ENCODE measurements at places on chromosomes 13 and 19.

GRCh38 chr19:51402117-51402516 lies 11.7 kb upstream of the C19orf84 start:
- DNase-seq: no peak

- DNase-seq: no peak
Measured at GRCh38 chr13:42580644-42581043, 6.7 kb downstream of the TNFSF11 start.

- no peak for DNase-seq
Measured at GRCh38 chr13:62875118-62875640, 1459.5 kb upstream of the PCDH20 start.

GRCh38 chr13:67855741-67856238 lies 625.7 kb upstream of the PCDH9 start:
- DNase-seq: no peak

DNA sequence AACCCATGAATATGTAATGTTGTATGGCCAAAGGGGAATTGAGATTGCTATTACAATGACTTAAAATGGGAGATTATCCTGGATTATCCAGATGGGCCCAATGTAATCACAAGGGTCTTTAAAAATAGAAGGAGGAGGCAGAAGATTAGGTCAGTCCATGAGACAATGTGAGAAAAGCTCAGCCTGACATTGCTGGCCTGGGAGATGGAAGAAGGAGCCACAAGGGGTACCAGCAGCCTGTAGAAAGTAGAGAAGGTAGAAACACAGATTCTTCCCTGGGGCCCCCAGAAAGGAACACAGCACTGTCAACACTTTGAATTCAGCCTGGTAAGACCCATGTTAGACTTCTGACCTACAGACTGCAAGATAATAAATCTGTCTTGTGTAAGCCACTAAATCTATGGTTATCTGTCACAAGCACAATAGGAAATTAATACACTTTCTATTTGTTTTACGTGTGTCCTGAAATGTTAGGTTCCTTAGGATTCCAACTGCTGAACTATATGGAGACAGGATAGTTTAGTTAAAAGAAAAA lies 132.9 kb upstream of the SERP2 start:
- DNase-seq: no peak

GRCh38 chr19:34676697-34677385 lies at the start of gene SCGB2B2:
SCGB2B2 (minus strand) TSS chr19:34677159; CDS start chr19:34594563, 82,596 bp downstream.
- no peak for DNase-seq

- no peak for DNase-seq
Measured at GRCh38 chr13:36915106-36915505, 4.9 kb downstream of the SMAD9 start.

Measured in GM04504 (cell line).